ENCODE measurements at places on chromosomes 1 and 21. TPM values are rescaled to one million over a fixed set of nuclear protein-coding genes. Genes with fewer than 3 reads are reported as not detected.
A peak's percentile ranks its signal among the peaks of the same experiment; 100 is the strongest.

FAM72C gene
- total RNA-seq = 0.49 TPM

SLC6A17 gene
- not detected for total RNA-seq

OLFM3 gene
- total RNA-seq = not detected

WNT2B gene
- total RNA-seq = 1.4 TPM

TMPRSS3 gene
- total RNA-seq = not detected

USP21 gene
- 38.1 TPM for total RNA-seq

GRCh38 chr1:22969304-22969709, 3.4 kb downstream of the LACTBL1 start:
- no peak for DNase-seq

- DNase-seq = no peak
Measured at GRCh38 chr1:7640920-7641585, 130.0 kb upstream of the VAMP3 start.

DNA sequence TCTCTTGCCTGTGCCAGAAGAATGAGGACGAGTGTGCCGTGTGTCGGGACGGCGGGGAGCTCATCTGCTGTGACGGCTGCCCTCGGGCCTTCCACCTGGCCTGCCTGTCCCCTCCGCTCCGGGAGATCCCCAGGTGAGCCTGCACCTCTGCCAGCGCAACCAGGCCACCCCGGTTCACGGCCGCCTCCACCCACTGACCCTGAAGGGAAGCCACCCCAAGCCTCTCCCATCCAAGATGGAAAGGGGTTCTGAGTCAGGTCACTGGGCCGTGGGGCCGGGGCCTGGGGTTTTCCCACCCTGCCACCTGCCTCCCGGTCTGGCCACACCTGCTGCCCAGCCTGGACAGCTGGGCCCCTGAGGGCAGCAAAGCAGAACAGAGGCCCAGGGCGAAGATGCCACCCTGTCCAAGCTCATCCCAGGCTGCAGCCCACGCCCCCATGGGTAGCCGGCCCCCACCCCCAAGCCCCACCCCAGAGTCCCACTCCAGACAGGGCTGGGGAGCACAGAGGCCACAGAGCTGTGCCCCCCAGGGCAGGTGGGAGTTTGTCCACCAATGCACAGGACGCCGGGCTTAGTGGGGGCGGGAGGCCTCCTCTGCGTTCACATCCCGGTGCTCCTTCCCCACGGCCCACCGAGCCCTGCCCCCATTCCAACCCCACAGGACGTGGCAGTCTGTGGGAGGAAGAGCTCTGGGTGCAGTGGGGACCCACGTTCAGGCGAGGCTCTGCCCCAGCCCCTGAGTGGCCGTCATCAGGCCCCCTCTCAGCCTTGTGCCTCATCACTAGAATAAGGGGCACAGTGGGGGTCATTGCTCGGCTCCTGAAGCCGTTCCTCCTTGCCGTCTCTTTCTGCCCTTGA, 5.6 kb downstream of the AIRE start:
- DNase-seq = no peak

- DNase-seq = no peak
Measured at GRCh38 chr1:173297798-173298391, 90.8 kb upstream of the TNFSF4 start.

- no peak for DNase-seq
Measured at GRCh38 chr1:206020393-206021007, 3.2 kb downstream of the CTSE start.

- peak; percentile 22 for DNase-seq
Measured at GRCh38 chr1:89724369-89725010, 91.6 kb downstream of the LRRC8C start.

DNA sequence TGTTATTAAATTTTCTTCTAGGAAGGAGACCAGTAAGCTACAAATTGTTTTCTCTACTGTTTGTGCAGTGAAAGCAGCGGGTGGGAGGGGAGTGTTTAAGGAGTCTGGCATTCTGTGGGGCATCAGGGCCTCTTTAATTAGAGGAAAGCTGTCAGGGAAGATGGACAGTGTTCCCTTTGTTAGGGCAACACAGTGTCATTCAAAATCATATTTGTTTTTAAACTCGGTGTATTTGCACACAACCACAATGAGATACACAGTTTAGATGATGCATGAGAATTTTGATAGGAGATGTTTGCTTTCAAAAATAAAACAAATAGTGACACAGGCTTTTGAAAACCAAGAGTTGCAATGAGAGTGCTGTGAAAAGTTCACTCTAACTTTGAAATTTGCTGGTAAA, 15.1 kb upstream of the ST6GALNAC3 start:
- DNase-seq = no peak

- no peak for DNase-seq
Measured at GRCh38 chr21:33747420-33747819, 105.1 kb downstream of the ITSN1 start.

DNA sequence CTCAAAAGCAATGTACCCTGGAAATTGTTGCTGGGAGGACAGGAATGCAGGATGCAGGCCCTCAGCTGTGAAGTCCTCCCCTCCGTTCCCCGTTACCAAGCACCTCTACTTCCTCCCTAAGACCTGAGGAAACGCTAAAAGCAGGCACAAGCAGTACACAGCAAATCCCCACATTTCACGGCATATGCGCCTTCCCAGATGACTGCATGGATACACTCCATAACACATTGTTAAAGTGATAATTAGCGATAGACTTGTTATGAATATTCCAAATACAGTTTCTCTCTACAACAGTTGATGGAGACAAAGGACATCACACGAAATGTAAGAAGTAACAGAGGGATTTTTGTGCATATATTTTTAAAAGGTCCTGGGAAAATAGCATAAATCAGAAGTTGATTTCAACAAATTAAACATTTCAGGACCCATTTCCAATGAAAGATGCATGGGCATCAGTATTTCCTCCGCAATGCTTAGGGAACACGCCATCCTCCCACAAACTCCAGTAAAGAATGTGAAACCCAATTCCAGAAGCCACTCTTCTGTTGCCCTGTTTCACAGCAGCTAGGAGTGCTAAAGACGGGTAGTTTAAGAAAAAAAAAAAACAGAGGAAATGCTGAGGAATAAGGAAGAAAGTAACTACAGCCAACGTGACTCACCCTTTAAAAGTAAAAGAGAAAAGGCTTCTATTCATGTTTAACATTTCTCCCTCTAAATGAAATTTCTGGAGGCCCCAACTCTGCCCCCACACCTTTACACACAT, 75.5 kb downstream of the HIVEP3 start:
- no peak for DNase-seq

- no peak for DNase-seq
Measured at GRCh38 chr1:183778045-183778444, 26.9 kb upstream of the RGL1 start.

DNA sequence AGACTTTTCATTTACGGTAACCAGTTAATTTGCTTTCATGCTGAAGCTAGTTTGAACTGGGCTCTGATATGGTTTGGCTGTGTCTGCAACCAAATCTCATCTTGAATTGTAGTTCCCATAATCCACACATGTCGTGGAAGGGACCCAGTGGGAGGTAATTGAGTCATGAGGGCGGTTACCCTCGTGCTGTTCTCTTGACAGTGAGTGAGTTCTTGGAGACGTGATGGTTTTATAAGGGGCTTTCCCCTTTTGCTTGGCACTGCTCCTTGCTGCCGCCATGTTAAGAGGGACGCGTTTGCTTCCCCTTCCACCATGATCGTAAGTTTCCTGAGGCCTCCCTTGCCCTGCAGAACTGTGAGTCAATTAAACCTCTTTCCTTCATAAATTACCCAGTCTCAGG, 10.3 kb upstream of the FHAD1 start:
- no peak for DNase-seq

DNA sequence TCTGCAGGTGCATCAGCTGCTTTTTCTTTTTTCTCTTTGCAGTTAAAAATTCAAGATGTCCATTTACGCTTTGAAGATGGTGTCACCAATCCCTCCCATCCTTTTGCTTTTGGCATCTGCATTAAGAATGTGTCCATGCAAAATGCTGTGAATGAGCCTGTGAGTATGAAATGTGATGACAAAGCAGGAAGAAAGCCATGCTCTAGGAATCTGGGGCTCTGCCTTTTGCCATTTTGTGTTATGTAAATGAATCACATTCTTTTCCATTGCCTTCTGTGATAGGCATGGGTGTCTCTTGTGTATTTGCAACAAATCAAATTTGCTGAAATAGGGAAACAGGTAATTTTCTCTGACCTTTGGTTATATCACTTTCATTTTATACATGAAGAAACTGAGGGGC, 19.4 kb downstream of the VPS13D start:
- DNase-seq = no peak

GRCh38 chr21:37292041-37292440, 24.9 kb upstream of the VPS26C start:
- no peak for DNase-seq

All from activated B cell treated with CpG ODN at 0.5 μM for 24 hours (primary cell).